ENCODE measurements at places on chromosomes 1 and 21.

GRCh38 chr1:204338360-204338759 lies 21.4 kb downstream of the PLEKHA6 start:
- H3K27ac ChIP-seq, result no peak overlapping the region
- no peaks in the 10 kb centered on the region for H3K36me3 ChIP-seq
- no peaks in the 10 kb centered on the region for H3K27me3 ChIP-seq
- no peaks in the 10 kb centered on the region for H3K4me1 ChIP-seq
- DNase-seq, result no peak
- no peak overlapping the region for H3K4me3 ChIP-seq

DNA sequence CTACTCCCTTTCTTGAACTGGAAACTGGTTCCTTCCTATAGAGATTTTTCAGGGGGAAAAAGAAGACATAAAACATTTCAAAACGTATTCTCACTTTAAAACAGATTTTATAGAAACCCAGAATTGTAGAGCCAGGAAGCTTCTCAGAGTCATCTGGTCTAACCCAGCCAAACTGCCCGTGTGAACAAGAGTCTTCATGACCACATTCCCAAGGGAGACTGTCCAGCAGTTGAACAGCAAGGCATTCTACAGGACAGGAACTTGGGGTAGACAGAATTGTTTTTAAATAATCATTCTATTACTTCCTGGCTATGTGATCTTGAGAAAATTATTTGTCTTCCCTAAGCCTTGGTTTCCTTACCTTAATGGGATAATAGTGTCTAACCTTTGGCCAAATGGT lies 163.5 kb upstream of the IVNS1ABP start:
- no peaks in the 10 kb centered on the region for H3K4me1 ChIP-seq
- no peak overlapping the region for H3K27ac ChIP-seq
- no peaks in the 10 kb centered on the region for H3K27me3 ChIP-seq
- DNase-seq, result no peak

- H3K4me3 ChIP-seq, result peak overlapping the region; percentile 79
- peak overlapping the region; percentile 97 for H3K27ac ChIP-seq
- H3K36me3 ChIP-seq, result 0 out of 2 replicates have a peak, but pooled peaks cover 10% of the 10 kb centered on the region
- DNase-seq, result peak; percentile 84
- no peaks in the 10 kb centered on the region for H3K27me3 ChIP-seq
- peaks cover 62% of the 10 kb centered on the region for H3K4me1 ChIP-seq
Measured at GRCh38 chr1:225879521-225880221, 2.5 kb downstream of the TMEM63A start.

GRCh38 chr1:34406377-34406776 lies 229.7 kb downstream of the C1orf94 start:
- H3K27ac ChIP-seq, result no peak overlapping the region
- no peaks in the 10 kb centered on the region for H3K36me3 ChIP-seq
- H3K27me3 ChIP-seq, result peaks cover 25% of the 10 kb centered on the region
- H3K4me3 ChIP-seq, result no peak overlapping the region
- H3K4me1 ChIP-seq, result no peaks in the 10 kb centered on the region

GRCh38 chr1:243482141-243483022 lies 226.5 kb downstream of the SDCCAG8 start:
- H3K4me1 ChIP-seq, result no peaks in the 10 kb centered on the region
- no peak overlapping the region for H3K27ac ChIP-seq
- H3K4me3 ChIP-seq, result no peak overlapping the region
- no peaks in the 10 kb centered on the region for H3K36me3 ChIP-seq

DNA sequence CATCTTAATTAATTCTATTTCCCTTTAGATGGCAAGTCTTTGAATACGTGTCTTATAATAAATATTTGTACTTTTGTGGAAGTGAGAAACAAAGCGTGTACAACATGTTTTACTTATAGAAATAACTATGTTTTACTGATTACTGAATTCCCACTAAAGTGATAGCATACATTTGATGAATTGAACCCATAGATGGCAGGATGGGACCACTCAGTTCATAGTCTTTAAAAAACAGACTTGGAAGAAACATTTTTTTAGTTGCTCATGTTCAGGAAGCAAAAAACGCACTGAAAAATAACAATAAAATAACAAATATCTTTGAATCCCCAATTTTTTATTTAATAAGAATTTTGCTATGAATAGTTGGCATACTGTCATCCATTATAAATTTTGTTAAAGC lies 507.1 kb upstream of the ZRANB2 start:
- peak; percentile 32 for DNase-seq
- no peaks in the 10 kb centered on the region for H3K27me3 ChIP-seq
- H3K4me1 ChIP-seq, result peaks cover 23% of the 10 kb centered on the region
- no peaks in the 10 kb centered on the region for H3K36me3 ChIP-seq

DNA sequence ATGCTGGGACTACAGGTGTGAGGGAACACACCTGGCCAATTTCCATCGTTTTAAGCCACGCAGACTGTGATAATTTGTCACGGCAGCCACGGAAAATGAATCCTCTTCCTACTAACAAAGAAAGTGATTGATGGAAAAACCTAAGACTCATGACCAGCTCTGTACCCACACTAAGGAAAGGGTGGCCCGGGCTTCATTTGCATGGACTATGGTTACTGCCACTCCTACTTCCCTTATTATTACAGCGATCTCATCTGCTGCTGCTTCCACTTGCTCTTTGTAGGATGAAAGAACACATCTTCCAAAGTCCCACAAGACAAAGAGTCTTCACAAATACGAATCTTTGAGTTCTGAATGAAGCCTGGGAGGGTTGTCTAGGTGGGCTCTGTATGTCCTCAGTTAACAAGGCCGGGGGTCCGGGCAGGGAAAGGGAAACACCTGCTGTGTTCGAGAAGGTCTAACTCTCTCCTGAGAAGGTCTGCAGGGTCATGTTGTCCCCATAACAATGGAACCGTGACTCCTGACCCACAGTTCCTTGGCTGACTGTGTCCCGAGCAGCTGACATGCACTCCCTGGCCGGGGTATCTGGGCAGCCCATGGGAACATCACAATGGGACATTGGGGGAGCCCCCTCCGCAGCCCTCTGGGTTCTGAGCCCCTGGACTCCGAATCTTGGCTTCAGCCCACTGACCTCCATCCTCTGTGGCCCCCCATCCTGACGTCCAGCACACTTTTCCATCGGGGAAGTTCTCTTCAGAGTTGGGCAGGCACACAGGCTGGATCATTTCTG lies 13.3 kb upstream of the TFF1 start:
- peaks cover 99% of the 10 kb centered on the region for H3K27me3 ChIP-seq
- no peaks in the 10 kb centered on the region for H3K36me3 ChIP-seq
- H3K27ac ChIP-seq, result no peak overlapping the region
- no peak for DNase-seq

DNA sequence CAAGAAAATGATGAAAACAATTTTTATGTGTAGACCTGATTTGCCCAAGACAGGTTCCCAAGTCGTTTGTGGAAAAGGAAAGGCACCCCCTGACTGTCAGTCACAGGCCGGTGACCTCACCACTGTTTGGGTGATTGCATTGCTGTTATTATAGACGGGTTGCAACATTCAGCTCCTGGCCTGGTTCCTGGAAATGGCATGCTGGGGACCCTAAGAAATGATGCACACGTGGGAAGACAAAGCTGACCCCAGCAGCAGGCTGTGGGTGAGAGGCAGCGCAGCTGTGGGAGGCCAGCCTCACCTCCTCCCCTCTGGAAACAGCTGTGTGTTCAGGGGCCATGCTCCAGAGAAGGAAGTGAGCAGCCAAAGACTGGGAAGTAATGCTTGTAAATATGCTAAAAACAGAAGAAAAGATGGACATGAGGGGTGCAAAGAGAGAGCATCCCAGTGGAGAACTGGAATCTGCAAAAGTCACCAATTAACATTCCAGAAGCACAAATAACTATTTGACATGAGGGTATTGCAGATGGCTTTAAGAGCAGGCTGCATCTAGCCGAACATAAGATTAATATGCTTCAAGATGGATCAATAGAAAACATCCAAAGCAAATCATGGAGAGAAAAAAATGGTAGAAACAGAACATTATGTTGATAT lies 23.4 kb upstream of the ABCG1 start:
- no peak overlapping the region for H3K4me3 ChIP-seq
- peaks cover 11% of the 10 kb centered on the region for H3K27me3 ChIP-seq
- no peak overlapping the region for H3K27ac ChIP-seq
- DNase-seq, result no peak
- peaks cover 11% of the 10 kb centered on the region for H3K4me1 ChIP-seq

DNA sequence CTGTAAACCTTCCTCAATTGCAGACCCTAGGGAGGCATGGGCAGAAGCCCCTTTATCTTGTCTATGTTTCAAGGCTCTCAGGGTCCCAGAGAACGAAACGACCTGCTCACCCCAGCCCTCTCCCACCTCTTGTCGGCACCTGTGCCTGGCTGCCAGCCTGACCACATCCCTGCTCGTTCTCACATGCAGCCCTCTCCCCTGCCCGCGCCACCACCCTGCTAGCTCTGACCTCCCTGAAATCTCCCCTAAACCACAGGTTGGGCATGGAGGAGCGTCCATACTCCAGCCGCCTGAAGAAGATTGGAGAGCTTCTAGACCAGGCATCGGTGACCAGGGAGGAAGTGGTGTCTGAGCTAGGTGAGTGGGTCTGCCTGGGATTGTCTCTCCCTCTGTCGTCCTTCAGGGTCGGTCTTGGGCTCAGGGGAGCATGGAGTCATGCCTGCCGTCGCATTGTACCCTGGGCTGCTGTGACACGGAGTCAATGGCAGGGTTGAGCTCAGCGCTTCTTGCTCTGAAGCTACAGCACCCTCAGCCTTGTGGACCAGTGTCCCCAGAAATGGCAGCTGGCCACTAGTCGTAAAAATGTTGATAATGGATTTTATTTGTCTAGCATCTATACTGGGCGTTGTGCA lies 3.6 kb downstream of the ADPRS start:
- no peak for DNase-seq
- no peak overlapping the region for H3K27ac ChIP-seq
- 0 out of 2 replicates have a peak, but pooled peaks cover 5% of the 10 kb centered on the region for H3K4me1 ChIP-seq
- no peak overlapping the region for H3K4me3 ChIP-seq
- H3K27me3 ChIP-seq, result no peaks in the 10 kb centered on the region

GRCh38 chr1:68093737-68094136 lies 43.3 kb upstream of the DIRAS3 start:
- no peaks in the 10 kb centered on the region for H3K27me3 ChIP-seq
- H3K27ac ChIP-seq, result no peak overlapping the region
- H3K4me1 ChIP-seq, result no peaks in the 10 kb centered on the region

- no peak overlapping the region for H3K27ac ChIP-seq
- no peaks in the 10 kb centered on the region for H3K4me1 ChIP-seq
- 0 out of 2 replicates have a peak, but pooled peaks cover 1% of the 10 kb centered on the region for H3K36me3 ChIP-seq
- H3K4me3 ChIP-seq, result no peak overlapping the region
- no peak for DNase-seq
Measured at GRCh38 chr1:32770221-32770731, 46.9 kb downstream of the YARS1 start.

GRCh38 chr1:48903291-48903690 lies 126.6 kb upstream of the BEND5 start:
- H3K4me3 ChIP-seq, result no peak overlapping the region
- no peak for DNase-seq
- H3K4me1 ChIP-seq, result no peaks in the 10 kb centered on the region
- no peaks in the 10 kb centered on the region for H3K27me3 ChIP-seq
- no peak overlapping the region for H3K27ac ChIP-seq
- H3K36me3 ChIP-seq, result no peaks in the 10 kb centered on the region

GRCh38 chr1:222618880-222619596 lies 1.1 kb downstream of the MIA3 start:
- H3K27ac ChIP-seq, result no peak overlapping the region
- H3K27me3 ChIP-seq, result no peaks in the 10 kb centered on the region
- H3K36me3 ChIP-seq, result no peaks in the 10 kb centered on the region
- DNase-seq, result no peak
- peak overlapping the region; percentile 70 for H3K4me3 ChIP-seq

DNA sequence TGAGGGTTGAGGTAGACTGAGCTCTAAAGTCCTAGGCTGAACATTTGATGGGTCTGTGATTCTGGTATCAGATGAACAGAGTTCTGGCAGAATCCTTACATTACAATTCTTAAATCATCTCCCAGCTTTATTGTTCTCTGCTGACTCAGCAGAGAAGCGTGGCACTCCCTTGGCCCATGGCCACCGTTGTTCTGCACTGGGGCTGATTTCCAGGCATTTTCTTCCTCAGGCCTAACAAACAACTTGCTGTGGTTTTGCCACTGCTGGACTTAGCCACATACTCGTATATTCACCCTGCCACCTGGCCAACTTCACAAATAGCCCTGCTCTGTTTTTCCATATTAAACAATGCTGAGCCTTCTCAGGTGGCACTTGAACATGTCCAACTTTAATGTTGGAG lies 223.2 kb downstream of the TNR start:
- H3K4me3 ChIP-seq, result no peak overlapping the region
- H3K36me3 ChIP-seq, result no peaks in the 10 kb centered on the region
- H3K4me1 ChIP-seq, result no peaks in the 10 kb centered on the region
- no peak overlapping the region for H3K27ac ChIP-seq

DNA sequence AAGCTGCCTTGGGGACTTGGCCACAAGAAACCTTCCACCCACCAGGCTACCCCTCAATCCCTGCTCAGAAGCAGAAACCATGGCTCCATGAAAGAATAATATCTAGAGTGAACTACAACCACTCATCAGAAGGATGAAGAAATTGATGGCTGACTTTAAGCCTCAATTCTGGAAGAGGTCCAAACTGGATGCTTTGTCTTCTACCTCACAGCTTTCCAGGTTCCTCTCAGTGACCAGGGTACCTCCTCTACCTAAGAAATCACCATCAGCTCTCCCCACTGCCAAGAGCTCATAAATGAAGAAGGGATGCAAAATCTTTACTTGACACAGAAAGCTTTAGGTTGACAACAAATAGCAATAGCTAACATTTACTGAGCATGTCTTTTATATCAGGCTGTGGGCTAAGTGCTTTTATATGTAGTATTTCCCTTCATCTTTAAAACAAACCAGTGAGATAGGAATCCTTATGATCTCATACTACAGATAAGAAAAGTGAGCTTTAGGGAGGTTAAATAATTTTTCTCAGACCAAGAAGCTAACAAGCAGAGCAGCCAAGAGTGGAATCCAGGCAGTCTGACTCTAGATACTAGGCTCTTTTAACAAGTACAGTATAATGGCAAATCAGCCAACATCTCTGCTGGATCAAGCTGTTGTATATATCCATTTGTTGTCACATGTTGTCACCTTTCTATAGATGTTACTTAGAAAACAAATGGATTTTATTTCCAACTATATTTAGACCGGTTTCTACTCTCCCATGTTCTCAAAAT lies 243.0 kb upstream of the SGIP1 start:
- no peak overlapping the region for H3K27ac ChIP-seq
- H3K36me3 ChIP-seq, result no peaks in the 10 kb centered on the region
- no peak for DNase-seq
- H3K4me3 ChIP-seq, result no peak overlapping the region
- H3K27me3 ChIP-seq, result no peaks in the 10 kb centered on the region

DNA sequence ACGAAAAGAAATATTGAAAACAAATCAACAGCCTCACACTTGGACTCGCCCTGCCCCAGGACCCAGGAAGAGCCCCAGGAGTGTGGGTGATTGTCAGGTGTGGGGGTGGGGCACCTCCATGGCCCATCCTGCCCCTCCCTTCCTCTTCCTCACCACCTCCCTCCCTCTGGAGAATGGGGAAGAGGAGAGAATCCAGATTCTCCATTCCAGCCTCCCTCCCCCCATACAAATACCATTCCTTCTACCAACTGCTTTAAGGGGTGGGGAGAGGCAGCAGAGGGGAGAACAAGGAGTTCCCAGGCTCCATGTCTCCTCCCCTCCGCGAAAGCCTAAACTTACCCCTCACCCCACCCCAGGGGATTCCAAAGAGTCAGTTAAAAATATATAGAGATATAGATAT lies 36.7 kb downstream of the MEF2D start:
- H3K27me3 ChIP-seq, result no peaks in the 10 kb centered on the region
- no peak overlapping the region for H3K27ac ChIP-seq
- H3K4me3 ChIP-seq, result no peak overlapping the region
- DNase-seq, result no peak
- no peaks in the 10 kb centered on the region for H3K4me1 ChIP-seq
- H3K36me3 ChIP-seq, result peaks cover 9% of the 10 kb centered on the region

Measured in MM.1S (cell line).